ENCODE measurements at places on chromosomes 3 and 15.
A peak's percentile ranks its signal among the peaks of the same experiment; 100 is the strongest.

DNA sequence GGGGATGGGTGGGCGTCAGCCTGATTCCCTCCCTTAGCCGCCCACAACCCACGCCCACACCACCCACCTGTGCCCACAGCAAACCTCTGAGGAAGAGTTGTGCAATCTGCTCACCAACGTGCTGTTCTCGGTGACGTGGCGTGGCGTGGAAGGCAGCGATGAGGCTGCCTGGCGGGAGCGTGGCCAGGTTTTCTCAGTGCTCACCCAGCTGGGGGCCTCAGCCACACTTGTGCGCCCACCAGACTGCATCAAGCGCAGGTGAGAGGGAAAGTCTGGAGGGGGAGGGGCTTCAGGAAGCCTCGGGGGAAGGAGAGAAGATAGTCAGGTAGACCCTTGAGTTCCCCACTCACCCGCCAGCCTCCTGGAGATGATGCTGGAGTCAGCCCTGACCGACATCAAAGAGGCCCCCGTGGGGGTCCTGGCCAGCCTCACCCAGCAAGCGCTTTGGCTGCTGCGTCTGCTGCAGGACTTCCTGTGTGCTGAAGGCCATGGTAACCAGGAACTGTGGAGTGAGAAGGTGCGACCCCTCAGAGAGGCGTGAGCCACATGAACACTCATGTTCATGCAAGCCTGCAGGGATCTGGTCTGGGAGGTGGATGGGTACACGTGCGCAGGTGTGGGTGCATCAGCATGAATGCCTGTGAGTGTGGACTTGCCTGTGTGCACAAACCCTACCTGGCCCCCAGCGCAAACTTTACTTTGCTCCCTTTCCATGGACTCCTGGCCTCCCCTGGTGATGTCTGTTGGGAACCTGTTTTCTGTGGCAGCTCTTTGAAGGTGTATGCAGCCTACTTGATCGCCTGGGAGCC, 21.7 kb downstream of the NBEAL2 start:
- DNase-seq: no peak

GRCh38 chr3:156497326-156497725, 57.6 kb downstream of the SSR3 start:
- DNase-seq: no peak

DNA sequence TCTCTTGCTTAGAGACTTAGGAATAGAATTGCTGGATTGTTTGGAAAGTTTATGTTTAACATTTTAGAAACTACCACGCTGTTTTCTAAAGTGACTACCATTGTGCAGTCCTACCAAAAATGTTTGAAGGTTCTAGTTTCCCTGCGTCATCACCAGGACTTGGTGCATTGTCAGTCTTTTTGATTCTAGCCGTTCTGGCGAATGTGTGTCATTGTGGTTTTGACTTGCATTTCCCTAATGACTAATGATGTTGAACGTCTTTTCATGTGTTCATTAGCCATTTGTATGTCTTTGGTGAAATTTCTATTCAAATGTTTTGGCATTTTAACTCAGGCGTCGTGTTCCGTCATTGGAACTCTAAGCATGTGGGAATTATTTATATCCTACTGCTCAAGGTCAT, 58.0 kb downstream of the CHD2 start:
- DNase-seq: peak; percentile 67

- no peak for DNase-seq
Measured at GRCh38 chr15:97081666-97082226, 751.2 kb downstream of the NR2F2 start.

GRCh38 chr3:30754426-30754825, 140.0 kb downstream of the GADL1 start:
- no peak for DNase-seq

- no peak for DNase-seq
Measured at GRCh38 chr15:66221126-66221525, 32.4 kb downstream of the MEGF11 start.

DNA sequence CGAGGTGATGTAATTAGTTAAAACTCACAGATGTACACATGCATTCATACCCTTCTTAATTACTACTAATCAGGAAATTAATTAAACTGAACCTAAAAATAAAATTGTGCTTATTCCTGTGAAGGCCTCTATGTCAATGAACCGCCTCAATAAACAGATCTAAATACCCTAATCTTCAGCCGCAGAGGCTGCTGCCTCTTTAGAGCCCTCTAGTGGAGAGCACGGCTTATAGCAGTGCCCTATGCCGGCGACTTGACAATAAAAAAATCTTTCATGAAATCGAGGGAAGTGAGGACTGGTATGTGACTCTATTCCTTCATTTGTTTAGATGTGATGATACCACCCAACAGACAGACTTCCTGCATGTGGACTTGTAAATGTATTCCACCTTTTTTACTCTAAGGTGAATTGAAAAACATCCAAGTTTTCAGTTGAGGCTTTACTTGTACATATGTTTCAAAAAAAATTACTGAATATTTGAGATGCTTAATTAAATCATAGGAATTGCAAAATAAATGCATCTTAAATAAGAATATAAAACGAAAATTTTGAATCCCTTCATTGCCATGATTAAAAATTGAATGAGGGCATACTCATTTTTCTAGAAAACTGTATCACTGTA, 8.3 kb upstream of the EPHA3 start:
- peak; percentile 47 for DNase-seq

DNA sequence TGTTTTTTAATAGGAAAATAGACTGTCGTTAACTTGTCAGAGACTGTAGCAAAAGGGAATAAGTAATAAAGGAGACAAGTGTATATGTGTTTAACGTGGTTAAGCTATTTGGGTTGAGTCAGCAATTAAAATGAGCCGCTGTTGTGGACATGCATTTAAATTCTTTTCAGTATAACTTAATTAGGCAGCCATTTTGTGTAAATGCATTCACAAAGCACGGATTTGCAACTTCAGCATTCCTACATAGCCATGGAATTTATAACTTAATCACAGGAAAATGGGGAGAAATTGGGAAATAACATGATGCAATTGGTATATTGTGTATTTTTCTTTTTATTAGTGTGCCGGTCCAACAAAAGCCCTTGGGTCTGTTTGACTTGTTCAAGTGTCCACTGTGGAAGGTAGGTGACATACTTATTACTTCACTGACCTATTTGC, 27.9 kb downstream of the USP3 start:
- DNase-seq: no peak

DNA sequence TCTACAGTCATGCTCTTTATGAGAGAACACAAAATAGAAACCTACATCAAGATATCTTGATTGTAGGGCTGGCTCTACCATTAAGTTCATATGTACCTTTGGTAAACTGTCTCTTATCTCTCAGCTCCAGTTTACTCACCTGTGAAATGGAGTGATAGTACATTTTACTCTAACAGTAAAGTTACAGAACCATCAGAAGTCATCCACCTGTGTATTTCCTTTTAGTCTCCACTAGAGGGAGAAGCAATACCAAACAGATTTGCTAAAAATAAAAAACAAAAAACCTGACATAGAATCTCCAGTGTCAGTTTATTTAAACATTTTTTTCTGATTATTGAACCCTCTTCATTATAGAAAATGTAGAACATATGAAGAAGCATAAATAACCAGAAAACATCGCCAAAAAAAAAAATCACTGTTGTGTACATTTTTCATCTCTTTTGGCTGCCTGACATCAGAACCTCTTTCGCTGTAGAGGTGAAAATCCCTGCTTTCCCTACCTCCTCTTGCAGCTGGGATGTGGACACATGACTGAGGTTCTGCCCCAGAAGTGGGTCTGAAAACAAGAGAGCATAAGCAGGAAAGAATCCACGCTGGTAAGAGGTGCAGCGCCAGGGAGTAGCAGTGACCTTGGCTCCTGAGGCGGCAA, 48.7 kb upstream of the WDR72 start:
- DNase-seq: no peak

- DNase-seq: no peak
Measured at GRCh38 chr3:32147933-32148332, 41.5 kb downstream of the GPD1L start.

- DNase-seq: no peak
Measured at GRCh38 chr15:39833515-39833981, 50.9 kb upstream of the FSIP1 start.

DNA sequence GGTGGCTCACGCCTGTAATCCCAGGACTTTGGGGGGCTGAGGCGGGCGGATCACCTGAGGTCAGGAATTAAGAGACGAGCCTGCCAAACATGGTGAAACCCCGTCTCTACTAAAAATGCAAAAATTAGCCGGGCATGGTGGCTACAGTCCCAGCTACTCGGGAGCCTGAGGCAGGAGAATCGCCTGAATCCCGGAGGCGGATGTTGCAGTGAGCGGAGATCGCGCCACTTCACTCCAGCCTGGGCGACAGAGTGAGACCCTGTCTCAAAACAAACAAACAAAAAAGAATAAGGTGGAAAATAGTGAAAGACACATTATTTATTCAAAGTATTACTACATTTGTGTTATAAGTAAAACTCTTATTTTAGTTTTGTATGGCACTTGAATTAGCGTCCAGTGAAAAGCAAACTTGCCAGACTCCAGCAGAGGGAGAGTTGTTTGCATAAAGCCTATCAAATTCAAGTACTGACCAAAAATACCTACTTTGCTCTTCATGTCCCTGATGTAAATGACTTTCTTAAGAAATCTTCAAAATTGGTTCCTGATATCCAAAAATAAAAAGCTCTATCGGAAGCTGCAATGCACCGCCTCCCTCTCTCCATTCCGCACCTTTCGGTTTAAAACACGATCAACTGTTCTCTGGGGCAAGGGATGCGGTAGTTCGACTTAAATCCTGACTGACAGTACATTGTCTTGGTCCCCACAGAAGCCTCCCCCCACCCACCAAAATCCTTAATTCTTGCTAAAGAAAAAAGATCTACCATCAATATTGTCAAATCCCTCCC, 1.2 kb downstream of the TRPM7 start:
- DNase-seq: peak; percentile 4

GRCh38 chr3:39529577-39529976, 62.1 kb downstream of the MOBP start:
- DNase-seq: no peak

DNA sequence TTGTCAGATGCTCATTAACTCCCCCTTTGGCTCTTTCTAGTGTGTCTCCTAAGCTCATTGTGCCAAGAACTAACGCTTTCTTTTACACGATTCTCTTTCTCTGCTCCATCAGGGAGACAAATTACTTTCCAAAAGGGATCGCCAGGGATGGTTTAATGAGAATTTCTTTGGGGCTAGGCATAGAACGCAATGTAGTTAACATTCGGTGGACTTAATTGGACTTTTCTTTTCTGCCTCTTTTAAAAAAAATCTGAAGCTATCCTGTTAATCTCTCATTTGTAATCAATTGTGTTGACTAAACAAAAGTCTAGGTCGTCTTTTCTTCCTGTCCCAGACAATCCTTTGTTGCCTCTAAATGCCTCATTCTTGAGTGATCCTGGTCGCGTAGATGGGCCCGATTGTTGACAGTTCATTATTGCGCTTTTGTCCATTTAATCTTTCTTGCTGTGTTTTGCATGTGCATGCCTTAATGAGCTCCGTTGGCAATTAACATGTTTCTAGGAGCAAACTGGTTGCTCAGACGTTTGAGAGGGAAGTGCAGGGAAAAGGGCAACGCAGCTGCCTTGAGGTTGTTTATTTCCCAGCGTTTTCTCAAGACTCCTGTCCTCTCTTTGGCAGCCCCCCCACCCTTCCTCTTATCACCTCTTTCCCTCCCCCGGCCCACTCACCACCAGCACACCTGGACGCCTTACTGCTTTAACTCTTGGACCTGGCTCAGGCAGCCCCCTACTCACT, 7.8 kb downstream of the FEZF2 start:
- DNase-seq: no peak

GRCh38 chr3:73774645-73775044, 149.9 kb upstream of the PDZRN3 start:
- DNase-seq: no peak

DNA sequence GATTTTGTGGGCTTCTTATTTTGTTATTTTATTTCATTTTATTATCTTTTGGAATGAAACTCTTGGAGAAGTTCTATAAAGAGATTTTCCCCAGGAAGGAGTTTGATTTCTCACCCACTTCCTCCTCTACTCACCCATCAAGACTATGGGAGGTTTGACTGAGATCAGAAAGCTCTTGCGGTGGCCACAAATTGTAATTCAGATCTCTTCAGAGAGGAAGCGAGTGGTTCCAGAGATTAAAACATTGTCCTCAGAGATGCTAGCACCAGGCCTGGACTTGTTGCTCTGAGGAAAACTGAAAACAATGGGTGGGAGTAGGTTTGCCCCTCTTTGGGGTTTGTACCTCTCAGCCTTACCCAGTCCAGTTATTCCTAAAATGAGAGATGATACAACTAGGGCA, 8.1 kb upstream of the MUC13 start:
- DNase-seq: no peak

DNA sequence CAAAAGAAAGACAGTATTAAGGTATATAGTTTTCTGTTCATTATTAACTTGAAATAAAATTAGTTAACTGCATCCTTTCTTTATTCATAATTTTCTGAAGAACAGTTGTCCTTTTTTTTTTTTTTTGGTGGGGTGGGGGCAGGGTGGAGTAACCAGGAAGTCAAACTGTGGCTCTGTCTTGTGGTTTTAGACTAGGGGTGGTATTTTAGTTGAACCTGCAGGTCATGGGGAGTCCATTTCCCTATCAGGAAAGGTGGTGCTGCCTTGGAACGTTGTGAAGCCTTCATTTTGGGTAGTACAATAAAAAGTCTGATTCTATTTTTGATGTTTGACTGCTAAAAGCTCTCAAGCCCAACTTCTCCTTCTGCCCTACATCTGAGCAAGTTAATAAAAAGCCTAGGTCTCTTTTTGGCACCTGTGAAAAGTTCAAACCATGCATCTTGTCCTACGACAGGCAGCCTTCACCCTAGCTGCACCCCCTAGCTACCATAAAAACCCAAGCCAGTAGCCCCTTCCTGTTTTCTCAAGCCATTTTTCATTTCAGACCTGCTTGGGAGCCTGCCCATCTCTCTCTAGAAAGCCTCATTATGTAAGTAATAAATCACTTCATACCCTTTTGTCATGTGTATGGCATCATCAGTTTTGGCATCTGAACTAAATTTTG, 31.2 kb upstream of the RIOX2 start:
- DNase-seq: no peak

DNA sequence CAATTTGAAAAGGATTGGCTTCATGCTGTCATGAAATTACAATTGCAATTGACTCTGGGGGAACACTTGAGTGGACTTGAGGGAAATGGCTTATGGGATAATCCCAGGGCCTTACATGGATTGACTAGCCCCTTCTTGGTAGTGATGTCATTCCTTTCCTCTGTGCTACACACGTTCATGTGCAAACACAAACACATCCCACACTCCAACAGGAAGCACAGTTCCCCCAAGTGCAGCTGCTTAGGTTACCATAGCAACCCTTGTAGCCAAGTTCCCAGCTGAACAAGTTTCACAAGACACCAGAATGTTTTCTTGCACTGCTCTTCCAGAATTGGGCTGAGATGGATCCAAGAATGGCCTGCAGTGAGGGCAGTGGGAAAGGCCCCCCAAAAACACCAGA, 217.0 kb downstream of the ZNF621 start:
- peak; percentile 45 for DNase-seq

GRCh38 chr3:189529889-189530471, 101.2 kb upstream of the TP63 start:
- no peak for DNase-seq

DNA sequence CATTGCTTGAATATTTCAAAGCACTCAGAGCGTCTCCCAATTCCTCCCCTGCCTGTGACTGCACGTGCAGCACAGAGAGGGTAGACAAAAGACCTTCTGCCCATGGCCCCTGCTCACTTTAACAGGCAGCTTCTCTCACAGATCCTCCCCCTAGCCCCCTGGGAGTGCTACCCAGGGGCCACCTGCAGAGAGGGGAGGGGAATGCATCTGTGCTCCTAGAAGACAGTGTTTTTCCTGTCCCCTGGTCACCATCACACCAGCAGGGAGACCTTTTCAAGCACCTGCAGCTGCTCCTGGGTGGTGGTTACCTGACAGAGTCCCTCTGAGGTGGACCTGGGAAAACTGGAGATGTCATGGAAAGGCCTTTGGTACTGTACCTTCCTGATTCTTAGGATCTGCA, 56.7 kb upstream of the PRR23C start:
- DNase-seq: no peak

Measured in inflammatory macrophage treated with lipopolysaccharide for 4 hours (primary cell).